ENCODE measurements at places on chromosomes 1 and 21.

DNA sequence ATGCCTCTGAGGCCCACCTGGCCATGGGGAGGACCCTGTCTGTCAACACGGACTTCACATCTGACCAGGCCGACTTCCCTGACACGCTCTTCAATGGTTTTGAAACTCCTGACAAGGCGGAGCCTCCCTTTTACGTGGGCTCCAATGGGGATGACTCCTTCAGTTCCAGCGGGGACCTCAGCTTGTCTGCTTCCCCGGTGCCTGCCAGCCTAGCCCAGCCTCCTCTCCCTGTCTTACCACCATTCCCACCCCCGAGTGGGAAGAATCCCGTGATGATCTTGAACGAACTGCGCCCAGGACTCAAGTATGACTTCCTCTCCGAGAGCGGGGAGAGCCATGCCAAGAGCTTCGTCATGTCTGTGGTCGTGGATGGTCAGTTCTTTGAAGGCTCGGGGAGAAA, 101.8 kb downstream of the ADARB1 start:
- DNase-seq = no peak

- DNase-seq = no peak
Measured at GRCh38 chr21:28179136-28179535, 813.5 kb downstream of the LTN1 start.

DNA sequence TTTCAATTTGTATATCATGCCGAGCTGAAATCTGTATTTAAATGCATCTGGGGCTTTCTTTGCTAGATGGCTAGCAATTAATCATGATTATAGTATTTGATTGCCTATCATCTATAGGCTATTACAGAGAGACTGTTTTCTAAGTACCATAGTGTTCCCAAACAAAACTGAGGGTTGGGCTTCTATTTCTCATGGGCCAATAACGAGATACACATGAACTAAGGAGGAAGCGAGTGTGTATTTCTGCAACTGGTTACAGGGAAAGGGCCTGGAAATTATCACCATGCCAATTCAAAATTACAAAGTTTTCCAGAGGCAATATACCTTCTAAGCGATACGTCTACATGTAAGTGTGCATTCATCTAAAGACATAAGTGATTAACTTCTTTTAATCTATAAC, 744.5 kb upstream of the BRINP3 start:
- no peak for DNase-seq

- DNase-seq = no peak
Measured at GRCh38 chr1:234108921-234109320, 204.4 kb downstream of the SLC35F3 start.

DNA sequence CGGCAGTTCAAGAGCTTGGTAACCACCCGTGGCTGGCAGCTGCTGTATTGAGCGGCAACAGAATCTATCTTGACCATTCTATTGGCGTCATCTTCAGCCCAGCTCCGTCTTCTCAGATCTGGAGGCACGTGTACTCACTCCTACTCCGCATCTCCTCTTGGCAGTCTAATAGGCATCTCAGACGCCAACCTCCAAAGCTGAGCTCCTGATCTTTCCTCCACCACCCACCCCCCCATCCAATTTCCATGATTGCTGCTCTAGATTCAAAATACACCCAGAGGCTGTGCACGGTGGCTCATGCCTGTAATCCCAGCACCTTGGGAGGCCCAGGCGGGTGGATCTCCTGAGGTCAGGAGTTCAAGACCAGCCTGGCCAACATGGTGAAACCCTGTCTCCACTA, 84.6 kb upstream of the CASZ1 start:
- no peak for DNase-seq

DNA sequence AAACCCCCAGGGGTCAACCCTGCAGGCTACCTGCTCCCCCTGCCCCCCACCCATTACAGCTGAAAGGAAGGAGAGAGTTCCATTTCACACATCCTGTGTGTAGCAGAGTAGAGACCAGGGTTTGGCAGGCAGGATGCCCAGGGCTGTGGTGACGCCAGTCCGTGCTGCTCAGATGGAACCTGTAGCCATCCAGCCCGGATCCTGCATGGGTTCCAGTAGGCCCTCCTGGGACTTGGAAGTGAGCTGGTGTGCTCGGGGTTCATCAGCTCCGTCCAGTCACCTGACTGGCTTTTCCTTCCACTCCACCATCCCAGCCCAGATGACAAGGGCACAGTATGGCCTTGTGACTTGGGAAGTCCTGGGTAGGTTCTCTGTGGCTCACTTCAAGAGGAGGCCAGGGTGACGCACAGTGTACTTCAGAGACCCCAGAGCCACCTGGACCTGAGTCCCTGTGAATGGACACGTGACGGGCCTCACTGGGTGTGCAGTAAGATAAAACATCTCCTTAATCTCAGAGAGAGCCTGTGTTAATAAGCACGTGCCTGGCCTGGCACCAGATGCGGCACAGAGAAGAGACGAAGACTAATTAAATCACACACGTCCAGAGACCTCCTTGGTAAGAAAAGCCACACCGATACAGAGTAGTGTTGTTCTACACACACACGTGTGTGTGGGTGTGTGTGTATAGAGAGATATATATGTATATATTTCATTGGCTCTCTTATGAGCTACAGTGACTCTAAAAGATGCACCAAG, 16.0 kb downstream of the ITPKB start:
- no peak for DNase-seq

GRCh38 chr1:192700834-192701271, 64.9 kb downstream of the RGS13 start:
- DNase-seq = no peak

GRCh38 chr1:33272930-33273329, 16.6 kb downstream of the ZNF362 start:
- DNase-seq = no peak

GRCh38 chr1:212021563-212021962, 13.8 kb downstream of the INTS7 start:
- DNase-seq = no peak

- DNase-seq = no peak
Measured at GRCh38 chr1:25008192-25008485, 78.1 kb upstream of the RUNX3 start.

GRCh38 chr21:30408782-30409494, 13.1 kb downstream of the KRTAP13-1 start:
- peak; percentile 42 for DNase-seq

GRCh38 chr1:231808990-231809389, 182.4 kb downstream of the DISC1 start:
- no peak for DNase-seq

DNA sequence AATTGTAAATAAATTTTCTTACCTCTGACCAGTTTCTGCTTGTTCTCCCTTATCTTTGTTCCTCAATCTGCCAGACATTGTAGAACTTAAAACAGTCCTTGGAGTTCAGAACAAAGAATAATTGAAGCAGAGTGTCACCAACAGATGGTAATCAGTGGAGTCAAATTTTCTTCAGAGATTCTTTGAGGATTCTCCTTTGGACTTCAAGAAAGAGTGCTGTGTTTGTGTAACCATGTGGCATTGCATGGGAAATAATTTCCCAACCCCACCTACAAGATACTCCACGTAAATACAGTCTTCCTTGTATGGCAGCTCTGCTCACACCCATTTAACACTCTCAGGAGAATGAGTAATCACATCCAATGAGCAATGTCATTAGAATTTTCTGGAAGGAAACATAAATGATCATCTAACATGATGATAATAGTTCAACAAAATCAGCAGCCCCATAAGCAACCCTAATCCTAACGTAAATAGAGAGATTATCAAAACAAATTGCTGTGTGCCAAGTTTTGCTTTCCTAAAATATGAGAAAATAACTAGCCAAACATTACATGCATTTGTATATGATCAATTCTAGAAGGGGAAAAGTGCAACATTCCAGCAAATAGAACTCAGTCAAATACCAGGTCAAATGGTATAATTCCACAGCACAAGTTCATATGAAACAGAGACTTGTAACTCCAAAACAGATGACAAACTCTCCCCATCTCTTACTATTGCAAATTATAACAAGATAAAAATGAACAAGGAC, 6.9 kb upstream of the DENND1B start:
- no peak for DNase-seq

DNA sequence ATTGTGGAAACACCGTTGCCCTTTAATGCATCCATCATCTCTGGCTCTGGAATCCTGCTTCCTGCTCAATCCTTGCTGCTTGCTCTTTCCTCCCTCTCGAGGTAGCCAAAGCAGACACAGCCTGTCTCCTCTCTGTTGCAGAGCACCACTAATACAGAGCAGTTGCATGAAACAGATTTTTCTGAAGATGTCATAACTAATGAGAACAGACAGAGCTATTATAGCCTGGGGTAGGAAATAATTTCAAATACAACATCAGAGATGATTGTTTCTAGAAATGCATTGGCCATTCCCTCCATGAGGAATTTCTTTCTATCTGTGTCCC, 23.3 kb upstream of the ACBD6 start:
- DNase-seq = no peak

DNA sequence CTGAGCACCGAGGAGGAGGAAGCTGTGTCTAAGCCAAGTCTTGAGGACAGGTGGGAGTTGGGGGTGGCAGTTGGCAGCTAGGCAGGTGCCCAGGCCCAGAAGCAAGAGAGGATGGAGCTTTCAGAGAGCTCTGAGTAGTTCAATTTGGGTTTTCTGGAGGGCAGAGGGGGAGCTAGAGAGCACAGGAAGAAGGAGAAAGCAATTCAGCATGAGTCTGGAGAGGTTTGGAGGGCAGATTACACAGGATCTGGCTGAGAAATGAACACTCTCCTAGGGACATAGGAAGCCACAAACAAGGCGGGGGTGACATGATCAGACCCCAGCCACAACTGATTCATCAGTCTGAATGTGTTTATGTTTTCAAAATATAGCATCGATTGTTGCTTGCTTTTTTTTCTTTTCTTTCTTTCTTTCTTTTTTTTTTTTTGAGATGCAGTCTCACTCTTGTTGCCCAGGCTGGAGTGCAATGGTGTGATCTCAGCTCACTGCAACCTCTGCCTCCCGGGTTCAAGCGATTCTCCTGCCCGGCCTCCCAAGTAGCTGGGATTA, 23.8 kb downstream of the PTPRF start:
- peak; percentile 48 for DNase-seq

DNA sequence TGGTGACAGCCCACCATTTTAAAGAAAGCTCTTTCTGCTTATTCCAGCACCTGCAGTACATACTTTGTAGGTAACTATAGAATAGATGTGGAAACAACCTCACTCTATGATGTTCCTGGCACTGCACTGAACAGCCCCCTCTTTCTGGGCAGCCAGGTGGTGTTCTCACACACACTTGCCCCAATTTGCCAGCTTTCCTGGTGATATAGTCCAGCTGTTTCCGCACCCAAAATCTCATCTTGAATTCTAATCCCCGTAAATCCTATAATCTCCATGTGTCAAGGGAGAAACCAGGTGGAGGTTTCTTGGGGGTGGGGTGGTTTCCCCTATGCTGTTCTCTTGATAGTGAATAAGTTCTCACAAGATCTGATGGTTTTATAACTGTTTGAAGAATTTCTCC, 102.2 kb downstream of the FCRL5 start:
- DNase-seq = no peak

GRCh38 chr1:11792106-11792505, 13.7 kb downstream of the MTHFR start:
- DNase-seq = no peak

- no peak for DNase-seq
Measured at GRCh38 chr21:34517039-34517438, 5.0 kb upstream of the KCNE1 start.

- DNase-seq = no peak
Measured at GRCh38 chr1:110555807-110556470, 37.0 kb upstream of the KCNA10 start.

- DNase-seq = no peak
Measured at GRCh38 chr1:90361026-90361425, 356.1 kb downstream of the BARHL2 start.

- no peak for DNase-seq
Measured at GRCh38 chr1:30324251-30325084, 398.9 kb downstream of the MATN1 start.

DNA sequence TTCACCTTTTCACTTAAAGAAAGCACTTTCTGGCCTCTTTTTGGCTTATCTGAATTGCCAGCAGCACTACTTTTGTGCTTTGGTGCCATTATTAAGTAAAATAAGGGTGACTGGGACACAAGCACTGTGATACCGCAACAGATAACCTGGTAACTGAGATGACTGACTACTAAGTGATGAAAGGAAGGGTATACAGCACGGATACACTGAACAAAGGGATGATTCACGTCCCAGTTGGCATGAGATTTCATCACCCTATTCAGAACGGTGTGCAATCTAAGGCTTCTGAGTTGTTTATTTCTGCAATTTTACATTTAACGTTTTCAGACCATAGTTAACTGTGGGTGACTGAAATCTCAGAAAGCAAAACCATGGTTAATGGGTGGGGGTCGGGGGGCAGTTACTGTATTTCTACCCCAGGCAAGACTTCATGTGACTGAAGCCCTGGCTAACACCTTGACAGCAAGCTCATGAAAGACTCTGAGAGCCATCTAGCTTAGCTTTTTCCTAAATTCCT, 102.8 kb downstream of the CLIC6 start:
- no peak for DNase-seq

Measured in activated CD4-positive, alpha-beta T cell treated with anti-CD3 and anti-CD28 coated beads, Interleukin-2, Interleukin-4, amounts not matched to agents 100 ng/mL and 50 ng/mL, durations not matched to agents 16 hours and 8 hours (primary cell).